Activated CD8-positive, alpha-beta T cell treated with anti-CD3 and anti-CD28 coated beads, Interleukin-2, amount 10 ng/mL, durations not matched to agents 7 days and 5 days (primary cell): ENCODE measurements at places on chromosomes 6 and 20.

GRCh38 chr6:148470606-148471465, 128.2 kb downstream of the SASH1 start:
- H3K27ac ChIP-seq = no peak overlapping the region
- no peaks in the 10 kb centered on the region for H3K4me1 ChIP-seq
- peaks cover 6% of the 10 kb centered on the region for H3K27me3 ChIP-seq
- no peak overlapping the region for H3K4me3 ChIP-seq
- H3K36me3 ChIP-seq = no peaks in the 10 kb centered on the region

DNA sequence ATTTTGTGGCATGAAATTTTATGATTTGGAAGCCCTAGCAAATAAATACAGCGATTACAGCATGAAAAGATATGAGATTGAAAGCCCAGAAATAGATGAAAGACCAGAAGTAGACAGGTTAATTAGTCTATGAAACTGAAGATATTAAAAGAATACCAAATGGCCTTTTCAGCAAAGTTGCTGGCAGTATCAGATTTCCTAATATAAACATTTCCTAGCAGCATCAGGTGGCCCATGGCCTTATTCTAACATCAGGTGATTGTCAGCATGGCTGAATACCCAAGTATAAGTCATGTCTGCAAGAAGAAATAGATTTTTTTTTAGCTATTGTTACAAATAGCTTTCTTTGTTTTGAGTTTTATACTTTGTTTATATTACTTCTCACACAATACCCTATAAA, 93.2 kb downstream of the CLVS2 start:
- no peaks in the 10 kb centered on the region for H3K27me3 ChIP-seq
- H3K27ac ChIP-seq = no peak overlapping the region
- no peak for DNase-seq
- no peaks in the 10 kb centered on the region for H3K4me1 ChIP-seq

DNA sequence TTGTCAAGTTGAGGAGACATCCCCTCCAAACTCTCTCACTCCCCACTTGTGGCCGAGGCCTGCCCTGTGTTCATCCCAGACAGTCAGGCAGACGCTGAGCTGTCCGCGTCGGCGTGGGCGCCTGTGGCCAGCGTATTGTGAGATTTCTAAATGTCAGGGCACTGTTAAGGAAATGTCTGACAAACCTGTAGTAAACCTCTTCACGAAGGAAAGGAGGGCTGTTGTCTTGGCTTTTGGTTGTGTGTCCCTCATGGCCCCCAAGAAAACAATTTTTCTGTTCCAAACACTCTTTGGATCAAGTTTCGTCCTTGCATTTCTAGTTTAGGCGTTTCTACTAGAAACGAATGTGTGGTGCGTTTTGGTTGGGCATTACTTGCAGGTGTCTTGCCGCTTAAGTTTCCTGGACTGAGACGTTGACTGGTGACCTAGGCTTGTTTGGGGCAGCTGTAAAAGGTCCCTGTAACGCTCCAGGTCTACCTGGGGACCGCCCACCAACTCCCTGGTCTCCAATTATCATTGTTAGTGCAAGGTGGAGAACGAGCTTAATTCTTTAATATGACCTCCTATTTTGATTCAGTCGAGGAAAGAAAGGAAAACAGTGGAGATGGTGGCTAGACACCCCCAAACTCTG, 8.7 kb upstream of the POU3F2 start:
- peaks cover 3% of the 10 kb centered on the region for H3K36me3 ChIP-seq
- no peak for DNase-seq
- peaks cover 81% of the 10 kb centered on the region for H3K27me3 ChIP-seq

DNA sequence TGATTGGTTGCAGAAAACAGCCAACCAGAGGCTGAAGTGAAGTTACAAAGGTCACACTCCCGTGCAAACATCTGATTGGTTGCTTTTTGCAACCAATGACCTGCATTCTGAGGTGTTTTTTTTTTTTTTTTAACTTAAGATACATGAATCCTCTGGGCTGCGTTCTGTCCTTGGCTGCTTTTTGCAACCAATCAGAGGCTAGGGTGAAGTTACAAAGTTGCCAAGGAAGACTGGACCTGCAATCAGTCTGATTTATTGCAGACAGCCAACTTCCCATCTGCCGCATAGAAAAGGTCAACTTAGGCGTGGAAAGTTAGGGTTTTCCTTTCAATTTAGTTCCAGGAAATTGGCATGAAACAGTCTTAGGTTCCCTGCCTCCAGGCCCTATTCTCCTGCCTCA, 292.9 kb downstream of the PLCB1 start:
- H3K36me3 ChIP-seq = no peaks in the 10 kb centered on the region
- no peak overlapping the region for H3K27ac ChIP-seq
- no peak overlapping the region for H3K4me3 ChIP-seq
- H3K4me1 ChIP-seq = peaks cover 9% of the 10 kb centered on the region
- DNase-seq = no peak
- H3K27me3 ChIP-seq = peaks cover 2% of the 10 kb centered on the region

DNA sequence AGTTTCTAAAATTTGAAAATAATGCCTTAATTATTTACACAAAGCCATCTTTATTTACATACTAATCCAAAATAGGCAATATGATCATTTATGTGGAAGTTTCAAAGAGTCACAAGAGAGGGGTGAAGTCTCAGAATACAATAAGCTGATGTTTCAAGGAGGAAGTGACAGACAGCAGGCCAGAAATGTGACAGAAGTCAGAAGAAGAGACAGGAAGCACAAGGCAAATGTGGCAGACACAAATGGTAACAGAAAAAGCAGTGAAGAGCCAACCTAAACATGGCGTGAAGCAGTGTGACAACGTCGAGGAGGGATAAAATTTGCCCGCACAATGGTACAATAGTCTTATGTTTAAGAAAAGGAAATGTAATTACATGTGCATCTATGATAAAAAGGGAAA, 59.8 kb downstream of the SHPRH start:
- H3K27ac ChIP-seq = peak overlapping the region; percentile 47
- DNase-seq = no peak
- H3K27me3 ChIP-seq = no peaks in the 10 kb centered on the region
